ENCODE measurements at places on chromosomes 11 and 22.

DNA sequence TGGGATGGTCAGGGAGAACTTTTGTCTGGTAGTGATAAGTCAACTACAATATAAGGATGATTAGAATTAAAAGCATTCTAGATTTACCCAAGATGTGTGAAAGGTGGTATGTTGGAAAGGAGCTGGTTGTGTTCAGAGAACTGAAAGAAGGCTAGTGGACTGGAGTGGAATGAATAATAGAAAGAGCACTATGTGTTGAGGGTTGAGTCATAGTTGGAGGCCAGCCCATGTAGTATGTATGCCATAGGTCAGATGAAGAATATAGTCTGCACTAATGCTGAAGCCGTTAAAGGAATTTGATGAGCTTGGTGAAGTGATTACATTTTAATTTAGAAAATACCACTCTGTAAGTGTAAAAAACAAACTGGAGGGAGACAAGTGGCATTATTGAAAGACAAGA, 514.1 kb downstream of the CNTN5 start:
- no peak for DNase-seq

GRCh38 chr11:64017945-64018224, 17.8 kb upstream of the FLRT1 start:
- DNase-seq = no peak

GRCh38 chr11:15758857-15759465, 597.4 kb downstream of the SOX6 start:
- no peak for DNase-seq

- DNase-seq = no peak
Measured at GRCh38 chr22:21714786-21715185, 20.8 kb downstream of the YPEL1 start.

- peak; percentile 67 for DNase-seq
Measured at GRCh38 chr11:99015634-99016454, 4.9 kb upstream of the CNTN5 start.

DNA sequence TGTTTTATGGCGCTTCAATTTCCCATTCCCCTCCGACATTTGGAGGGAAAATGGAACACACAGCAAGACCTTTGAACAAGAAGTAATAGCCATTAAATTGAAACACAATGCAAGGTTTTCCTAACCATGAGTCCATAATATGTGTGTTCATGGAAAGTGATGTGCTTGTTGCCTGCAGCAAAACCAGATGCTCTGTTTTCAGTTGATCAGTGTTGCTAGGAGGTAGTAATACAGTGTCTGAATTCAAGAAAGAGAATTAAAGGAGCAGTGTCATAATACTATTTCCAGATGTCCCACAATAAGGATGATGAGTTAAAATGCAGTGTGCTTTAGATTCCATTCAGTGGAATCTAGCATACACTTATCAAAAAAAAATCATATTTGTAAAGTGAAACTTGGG, 637.4 kb upstream of the API5 start:
- DNase-seq = no peak

GRCh38 chr11:104665641-104666040, 232.6 kb downstream of the CASP12 start:
- peak; percentile 41 for DNase-seq

DNA sequence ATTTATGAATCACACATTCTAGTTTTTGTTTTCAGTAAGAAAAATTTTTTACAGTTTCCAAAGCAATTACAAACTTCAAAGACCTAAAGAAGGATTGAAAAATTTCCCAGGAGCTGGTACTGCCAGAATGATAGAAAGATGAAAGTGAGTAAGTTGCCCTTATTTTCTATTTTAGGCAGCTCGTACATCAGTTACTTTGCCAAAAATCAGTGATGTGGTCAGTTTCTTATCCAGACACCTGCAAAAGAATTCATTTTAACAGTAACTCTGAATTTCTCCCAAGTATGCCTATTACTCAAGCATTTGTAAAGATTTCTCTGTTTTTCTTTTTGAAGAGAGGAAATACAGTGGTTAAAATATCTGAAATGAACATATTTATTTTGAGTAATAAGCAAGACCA, 976.3 kb upstream of the RAG2 start:
- DNase-seq = no peak

DNA sequence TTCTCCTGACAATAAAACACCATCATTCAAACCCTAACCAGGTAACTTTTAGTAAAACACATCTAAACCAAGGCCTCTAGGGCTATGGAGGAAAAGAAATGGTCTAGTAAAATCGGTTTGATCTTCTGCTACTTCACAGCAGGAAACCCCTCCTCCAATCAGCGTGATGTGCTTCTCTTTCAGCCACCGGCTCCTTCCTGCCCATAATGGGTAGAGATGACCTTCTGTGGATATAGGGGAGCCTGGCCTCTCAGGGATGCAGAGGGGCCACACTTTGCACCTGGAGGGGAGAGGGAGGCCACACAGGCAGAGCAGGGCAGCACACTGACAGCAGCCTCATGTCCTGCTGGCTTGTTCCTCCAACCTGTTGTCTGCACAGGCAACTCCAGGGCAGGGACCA, 6.9 kb downstream of the EHD1 start:
- no peak for DNase-seq

- no peak for DNase-seq
Measured at GRCh38 chr11:62498492-62499286, 47.9 kb downstream of the AHNAK start.

- DNase-seq = peak; percentile 63
Measured at GRCh38 chr11:59918987-59919589, 19.1 kb upstream of the OOSP1 start.

DNA sequence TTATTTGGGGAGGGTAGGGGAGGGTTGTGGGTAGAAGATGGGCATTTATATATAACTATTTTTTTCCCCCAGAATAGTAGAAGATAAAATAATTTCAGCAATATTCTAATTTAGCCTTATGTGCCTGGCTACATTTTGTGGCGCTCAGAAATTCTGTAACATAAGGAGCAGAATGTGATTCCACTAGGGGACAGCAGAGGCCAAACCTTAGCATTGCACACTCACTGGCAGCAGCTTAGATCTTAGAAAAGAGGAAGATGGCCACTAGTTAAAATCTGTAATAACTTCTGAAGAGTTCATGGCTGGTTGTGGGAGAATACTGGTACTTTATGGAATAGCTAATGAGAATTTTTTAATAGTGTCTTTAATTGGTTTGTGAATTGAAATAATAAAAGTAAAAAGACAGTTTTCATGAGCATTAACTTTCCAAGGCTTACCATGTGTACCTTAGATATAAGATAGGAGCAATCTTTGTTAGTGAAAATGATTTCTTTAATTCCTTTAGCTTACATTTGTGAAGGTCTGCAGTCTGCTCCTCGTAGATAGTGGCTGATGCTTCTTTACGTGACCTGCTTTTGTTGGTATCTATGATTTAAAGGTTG, 33.1 kb downstream of the DDX10 start:
- peak; percentile 79 for DNase-seq

DNA sequence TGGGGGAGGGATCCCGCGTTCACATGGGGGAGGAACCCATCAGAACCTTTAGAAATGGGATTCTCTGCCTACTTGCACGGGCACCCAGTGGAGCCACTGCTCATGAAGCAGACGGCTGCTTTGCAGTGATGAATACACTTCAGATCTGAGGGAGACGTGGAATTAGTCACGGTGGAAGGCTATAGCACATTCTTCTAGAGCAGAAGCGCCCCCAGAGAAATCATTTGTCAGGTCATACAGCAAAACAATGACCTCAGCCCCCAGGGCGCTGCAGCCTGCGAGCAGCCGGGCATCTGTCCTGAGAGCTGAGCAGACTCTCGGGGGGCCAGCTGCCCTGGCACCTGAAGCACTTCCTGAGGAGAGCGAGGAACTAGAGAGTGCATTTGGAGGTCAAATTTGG, 12.7 kb downstream of the TP53AIP1 start:
- DNase-seq = no peak

DNA sequence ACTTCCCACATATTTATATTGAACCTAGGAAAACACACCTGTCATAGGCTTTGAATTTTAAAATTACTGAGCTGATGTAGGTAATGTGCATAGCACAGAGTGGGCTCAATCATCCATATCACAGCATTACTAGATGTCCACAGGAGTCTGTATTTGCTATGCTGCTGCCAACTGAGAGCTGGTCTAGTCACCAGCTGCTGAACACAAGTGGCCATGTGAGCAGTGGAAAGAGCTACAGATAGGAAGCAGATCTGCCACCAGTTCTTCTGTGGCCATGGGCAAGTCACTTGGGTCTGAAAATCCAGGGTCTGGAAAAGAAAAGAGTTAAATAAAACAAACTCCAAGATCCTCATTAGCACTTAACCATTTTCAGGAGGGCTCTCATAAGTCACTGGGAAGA, 91.8 kb downstream of the APIP start:
- no peak for DNase-seq

GRCh38 chr11:7508087-7508486, 5.7 kb upstream of the PPFIBP2 start:
- no peak for DNase-seq

DNA sequence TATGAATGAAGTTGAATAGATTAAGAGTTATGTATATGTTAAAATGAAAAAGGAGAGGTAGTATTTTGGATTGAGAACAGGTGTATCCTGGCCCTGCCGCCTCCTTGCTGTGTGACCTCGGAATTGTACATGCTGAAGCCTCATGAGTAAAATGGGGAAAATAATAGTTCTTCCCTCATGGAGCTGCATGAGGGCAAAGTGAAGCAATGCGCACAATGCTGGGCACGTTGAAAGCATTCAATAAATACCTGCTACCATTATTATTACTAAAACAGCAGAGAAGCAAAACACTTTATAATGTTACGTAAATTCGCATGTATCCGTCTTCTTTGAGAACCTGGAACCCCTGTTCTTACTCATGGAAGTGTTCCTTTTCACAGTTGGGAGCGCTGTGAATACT, 5.7 kb downstream of the AMOTL1 start:
- DNase-seq = no peak

DNA sequence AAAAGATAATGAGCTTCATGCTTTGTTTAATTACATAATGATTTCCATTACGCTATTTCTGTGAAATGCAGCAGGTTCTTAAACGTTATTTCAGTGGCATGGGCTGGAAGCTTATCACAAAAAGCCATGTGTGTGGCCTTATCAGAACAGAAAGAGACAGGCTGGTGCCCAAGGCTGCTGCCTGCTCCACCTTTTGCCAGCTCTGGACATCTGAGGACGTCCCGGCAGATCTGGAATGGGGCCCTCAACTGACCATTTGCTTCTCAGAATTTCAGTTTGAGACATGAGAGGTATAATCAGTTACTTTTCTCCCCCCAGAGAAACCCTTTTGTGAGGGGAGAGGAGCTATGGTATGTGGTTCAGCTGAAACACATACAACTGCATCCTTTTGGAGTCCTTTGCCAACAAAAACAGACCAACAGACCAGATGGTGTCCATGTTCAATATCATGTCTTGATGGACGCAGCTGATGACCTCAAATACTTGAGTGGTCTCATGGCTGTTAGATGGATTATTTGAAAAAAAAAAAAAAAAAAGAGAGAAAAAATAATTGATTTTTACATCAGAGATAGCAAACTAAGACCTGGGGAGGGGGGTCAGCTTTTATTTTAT, 8.6 kb downstream of the CDPF1 start:
- no peak for DNase-seq

GRCh38 chr11:121996574-121996973, 119.4 kb downstream of the BLID start:
- no peak for DNase-seq

- no peak for DNase-seq
Measured at GRCh38 chr11:848380-848931, 5.8 kb downstream of the TSPAN4 start.

- no peak for DNase-seq
Measured at GRCh38 chr22:34858066-34858465, 207.9 kb upstream of the ISX start.

- no peak for DNase-seq
Measured at GRCh38 chr22:43625242-43625641, 186.9 kb downstream of the EFCAB6 start.

GRCh38 chr11:120682332-120682649, 170.7 kb downstream of the GRIK4 start:
- DNase-seq = no peak

DNA sequence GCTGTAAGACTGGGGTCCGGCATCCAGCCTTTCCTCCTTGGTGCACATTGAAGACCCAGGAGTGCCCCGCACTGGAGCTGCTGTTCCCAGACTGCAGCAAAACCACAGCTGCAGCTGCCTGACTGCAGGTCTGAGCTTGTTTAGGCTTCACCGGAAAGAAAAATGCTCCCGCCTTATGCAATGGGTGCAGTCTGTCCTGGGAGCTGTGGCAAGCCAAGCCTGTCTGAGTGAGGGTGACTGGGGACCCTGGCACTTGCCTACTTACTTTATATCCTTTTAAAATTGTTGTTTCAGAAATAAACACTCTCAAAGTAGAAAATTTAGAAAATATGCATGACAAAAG, 23.3 kb upstream of the CD44 start:
- no peak for DNase-seq

DNA sequence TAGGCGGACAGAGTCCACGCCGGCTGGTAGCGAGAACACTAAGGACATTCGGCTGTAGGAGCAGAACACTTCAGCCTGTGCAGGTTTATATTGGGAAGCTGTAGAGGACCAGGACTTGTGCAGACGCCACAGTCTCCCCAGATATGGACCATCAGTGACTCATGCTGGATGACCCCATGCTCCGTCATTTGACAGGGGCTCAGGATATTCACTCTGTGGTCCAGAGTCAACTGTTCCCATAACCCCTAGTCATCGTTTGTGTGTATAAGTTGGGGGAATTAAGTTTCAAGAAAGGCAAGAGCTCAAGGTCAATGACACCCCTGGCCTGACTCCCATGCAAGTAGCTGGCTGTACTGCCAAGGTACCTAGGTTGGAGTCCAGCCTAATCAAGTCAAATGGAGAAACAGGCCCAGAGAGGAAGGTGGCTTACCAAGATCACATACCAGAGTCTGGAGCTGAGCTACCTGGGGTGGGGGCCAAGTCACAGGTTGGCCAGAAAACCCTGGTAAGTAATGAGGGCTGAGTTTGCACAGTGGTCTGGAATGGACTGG, 17.2 kb downstream of the P2RY2 start:
- no peak for DNase-seq

DNA sequence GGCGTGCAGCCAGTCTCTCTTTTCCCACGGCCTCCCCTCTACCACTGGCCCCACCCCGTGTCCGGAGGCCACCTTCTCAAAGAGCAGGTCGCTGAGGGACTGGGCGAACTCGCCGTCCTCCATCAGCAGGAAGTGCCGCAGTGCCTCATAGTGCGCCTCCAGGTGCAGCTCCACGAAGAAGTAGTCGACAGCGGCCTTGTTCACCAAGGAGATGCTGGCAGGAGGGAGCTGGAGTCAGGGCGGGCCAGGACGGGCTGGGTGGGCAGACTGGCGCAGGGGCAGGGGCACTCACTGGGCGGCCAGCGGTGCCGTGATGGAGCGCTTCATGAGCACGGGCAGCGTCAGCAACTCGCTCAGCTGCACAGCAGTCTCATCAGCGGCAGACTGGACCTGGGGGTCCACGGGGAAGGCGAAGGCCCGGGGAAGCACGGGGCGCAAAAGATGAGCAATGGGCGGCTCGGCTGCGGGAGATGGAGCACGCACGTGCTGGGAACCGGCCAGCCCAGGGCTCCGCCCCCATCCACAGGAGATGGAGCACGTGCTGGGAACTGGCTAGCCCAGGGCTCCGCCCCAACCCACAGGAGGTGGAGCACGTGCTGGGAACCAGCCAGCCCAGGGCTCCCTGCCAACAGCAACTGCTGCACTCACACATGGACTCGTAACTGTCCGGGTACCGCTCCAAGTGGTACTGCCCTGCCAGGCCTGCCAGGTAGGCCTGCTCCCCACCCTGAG, 18.4 kb downstream of the SELENOO start:
- peak; percentile 49 for DNase-seq

- no peak for DNase-seq
Measured at GRCh38 chr11:1861435-1862411, 8.8 kb downstream of the LSP1 start.
